ENCODE measurements at places on chromosomes 2 and 18. TPM values are rescaled to one million over a fixed set of nuclear protein-coding genes. Genes with fewer than 3 reads are reported as not detected.

Gene CFC1
- total RNA-seq = not detected

Gene BOLL
- not detected for total RNA-seq

Gene PCARE
- 0.08 TPM for total RNA-seq

Gene FBXO41
- 0.92 TPM for total RNA-seq

Gene IL1R1
- 19.1 TPM for total RNA-seq

Gene NOL4
- not detected for total RNA-seq

Gene DSG2
- total RNA-seq = 22.4 TPM

Gene LAMA1
- total RNA-seq = 5.5 TPM

Gene RAX
- not detected for total RNA-seq

Gene PTPRN
- total RNA-seq = not detected

Gene TEKT4
- total RNA-seq = not detected

- ATAC-seq = no peak
Measured at GRCh38 chr18:49499046-49499637, 12.1 kb upstream of the C18orf32 start.

- no peak for ATAC-seq
Measured at GRCh38 chr18:3878401-3878800, 428.4 kb downstream of the TGIF1 start.

GRCh38 chr2:119106301-119106897, 52.2 kb downstream of the C1QL2 start:
- ATAC-seq = no peak

GRCh38 chr2:242060212-242060835, 190.8 kb downstream of the RTP5 start:
- peak; percentile 43 for ATAC-seq

DNA sequence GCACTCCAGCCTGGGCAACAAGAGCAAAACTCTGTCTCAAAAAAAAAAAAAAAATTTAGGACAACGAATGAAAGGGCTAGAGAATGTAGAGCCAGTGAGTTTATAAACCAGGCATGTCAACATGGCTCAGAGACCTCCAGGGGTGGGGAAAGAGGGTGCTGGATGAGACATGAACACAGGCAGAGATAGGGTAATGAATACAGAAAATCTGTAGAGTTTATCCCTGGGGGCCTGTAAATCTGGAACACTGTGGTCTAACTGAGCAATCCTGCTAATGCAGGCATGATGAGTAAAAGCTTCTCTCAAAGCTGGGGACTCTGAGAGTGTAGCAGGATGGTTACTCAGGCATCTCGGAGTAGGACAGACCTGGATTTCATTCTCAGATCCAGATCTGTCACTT, 59.2 kb upstream of the IGFBP2 start:
- no peak for ATAC-seq

GRCh38 chr2:143428700-143429099, 299.5 kb downstream of the ARHGAP15 start:
- no peak for ATAC-seq

DNA sequence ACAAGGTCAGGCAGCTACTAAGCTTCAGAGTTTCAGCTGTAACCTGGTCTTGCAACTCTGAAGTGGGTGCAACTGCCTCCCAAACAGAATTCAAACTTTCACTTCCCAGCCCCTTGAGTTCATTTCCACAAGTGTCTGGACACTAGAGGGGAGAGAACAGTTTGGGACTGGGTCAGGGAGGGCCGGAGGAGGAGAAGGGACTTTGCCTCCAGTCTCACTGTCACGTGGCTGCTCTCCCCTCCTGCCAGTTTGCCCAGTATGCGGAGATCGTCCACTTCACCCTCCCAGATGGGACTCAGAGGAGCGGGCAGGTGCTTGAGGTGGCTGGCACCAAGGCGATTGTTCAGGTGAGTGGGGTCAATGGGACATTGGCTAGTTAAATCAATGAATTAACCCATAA, 20.6 kb upstream of the ANKRD53 start:
- ATAC-seq = no peak

GRCh38 chr2:46937471-46937901, 21.9 kb upstream of the MCFD2 start:
- no peak for ATAC-seq

DNA sequence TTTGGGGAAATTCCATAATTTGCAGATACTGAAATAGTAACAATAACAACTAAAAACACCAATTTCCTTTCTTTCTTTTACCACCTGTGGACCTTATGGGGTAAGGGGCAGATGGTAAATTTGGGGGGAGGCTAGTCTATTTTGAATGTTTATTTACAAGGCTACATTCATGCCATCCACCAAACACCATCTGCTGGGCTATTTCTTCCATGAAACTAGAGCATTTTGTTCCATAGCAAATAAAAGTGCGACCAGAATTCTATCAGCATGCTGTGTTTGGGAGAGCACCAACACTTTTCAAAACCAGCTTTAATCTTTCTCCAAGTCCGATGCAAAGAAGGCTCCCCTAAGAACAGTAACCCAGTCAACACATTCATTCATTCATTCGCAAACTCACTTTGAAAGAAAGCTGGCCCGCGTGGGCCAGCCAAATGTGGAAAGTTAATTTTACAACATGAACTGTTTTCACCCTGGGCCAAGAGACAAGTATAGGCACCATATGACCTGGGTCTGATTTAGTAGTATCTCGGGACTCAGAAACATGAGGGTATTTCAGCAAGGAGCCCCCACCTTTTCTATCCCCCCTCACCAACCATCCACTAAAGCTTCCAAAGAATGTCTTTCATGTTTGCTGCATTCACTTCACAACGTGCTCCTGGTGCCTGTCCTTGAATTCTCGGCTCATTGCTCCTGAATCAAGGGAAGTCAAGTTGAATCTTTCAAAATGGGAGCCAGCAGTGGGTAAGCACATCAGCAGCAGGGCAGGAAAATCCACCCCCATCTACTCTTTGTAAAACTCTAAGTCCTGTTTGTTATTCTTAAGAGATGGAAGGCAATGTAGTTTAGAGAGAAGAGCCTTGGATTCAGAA, 210.6 kb downstream of the C1D start:
- no peak for ATAC-seq

DNA sequence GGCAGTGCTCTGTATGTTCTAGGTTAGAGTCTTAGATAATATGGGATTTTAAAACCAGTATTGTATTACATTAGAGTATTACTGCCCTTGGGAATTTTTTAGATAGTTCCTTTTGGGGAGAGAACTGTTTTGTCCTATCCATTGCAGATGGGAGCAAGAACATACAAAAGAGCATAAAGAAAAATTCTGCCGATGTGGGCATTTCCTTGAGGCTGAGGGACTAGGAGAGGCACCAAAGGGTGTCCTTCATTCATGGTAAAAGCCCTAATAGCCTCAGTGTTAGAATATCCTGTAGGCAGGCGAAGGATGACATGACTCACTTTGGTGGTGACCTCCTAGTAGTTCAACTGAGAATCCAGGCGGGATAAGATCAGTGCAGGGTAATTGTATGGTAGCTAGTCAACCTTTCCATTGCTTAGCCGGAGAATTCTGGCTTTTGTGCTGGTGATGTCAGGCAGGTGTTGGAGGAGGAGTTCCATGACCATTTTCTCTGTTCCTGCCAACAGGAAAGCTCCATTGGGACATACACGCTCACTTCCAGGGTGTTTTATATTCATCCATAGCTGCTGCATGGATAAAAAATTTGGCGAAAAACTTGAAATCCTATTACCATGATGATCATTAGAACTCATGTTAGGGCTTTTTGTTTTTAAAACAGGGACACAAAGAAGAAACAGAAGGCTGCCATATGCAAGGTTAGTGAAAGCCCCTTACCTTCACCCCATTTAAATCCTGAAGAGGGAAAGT, 28.1 kb downstream of the EPAS1 start:
- ATAC-seq = peak; percentile 54

DNA sequence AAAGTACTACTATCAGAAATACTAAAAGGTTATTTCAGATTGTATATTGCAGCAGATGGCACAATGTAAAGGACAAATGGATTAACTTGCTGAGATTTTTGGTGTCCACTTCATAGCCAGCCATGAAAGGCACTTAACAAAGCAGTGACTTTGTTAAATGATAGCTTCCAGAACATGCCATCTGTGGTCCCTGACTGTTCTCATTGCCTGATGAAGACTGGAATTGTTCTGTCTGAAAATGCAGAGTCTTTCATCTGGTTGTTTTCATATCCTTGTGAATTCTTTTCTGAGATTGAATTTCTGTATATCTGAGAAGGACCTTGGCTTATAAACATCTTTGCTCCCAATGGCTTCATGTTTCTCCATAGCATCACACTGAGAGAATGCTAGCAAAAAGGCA, 44.4 kb upstream of the LRRTM1 start:
- ATAC-seq = no peak

DNA sequence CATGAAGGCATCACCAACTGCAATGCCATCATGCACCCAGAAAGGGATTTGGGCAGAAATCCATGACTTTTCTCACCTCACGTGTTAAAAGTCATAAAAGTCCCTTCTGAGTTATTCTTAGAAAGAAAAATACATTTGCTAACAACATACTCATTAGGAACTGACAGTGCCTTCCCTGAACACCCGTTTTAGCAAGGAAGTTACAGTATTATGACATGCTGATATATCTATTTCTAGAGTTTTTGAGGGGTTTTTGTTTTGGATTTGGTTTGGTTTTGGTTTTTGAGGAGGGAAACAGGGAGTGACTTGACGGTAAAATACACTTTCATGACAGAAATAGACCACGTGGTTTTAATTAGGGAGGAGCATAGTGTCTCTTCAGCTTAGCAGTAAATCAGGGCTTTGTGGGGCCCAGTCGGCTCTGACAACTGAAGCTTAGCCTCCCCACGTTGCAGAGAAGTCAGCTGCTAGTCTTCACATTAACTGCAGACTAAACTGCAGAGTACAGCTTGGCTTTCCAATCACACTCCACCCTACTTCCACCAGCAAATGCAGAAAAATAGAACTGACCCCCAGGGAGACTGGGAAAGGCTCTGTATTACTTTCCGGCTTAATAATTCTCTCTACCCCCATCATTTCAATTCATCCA, 141.4 kb downstream of the FAM124B start:
- no peak for ATAC-seq

- ATAC-seq = peak; percentile 69
Measured at GRCh38 chr2:196131384-196131937, 39.9 kb downstream of the STK17B start.

GRCh38 chr2:189577121-189577520, 3.5 kb downstream of the SLC40A1 start:
- ATAC-seq = no peak

- no peak for ATAC-seq
Measured at GRCh38 chr18:49967171-49967570, 153.8 kb upstream of the ACAA2 start.

DNA sequence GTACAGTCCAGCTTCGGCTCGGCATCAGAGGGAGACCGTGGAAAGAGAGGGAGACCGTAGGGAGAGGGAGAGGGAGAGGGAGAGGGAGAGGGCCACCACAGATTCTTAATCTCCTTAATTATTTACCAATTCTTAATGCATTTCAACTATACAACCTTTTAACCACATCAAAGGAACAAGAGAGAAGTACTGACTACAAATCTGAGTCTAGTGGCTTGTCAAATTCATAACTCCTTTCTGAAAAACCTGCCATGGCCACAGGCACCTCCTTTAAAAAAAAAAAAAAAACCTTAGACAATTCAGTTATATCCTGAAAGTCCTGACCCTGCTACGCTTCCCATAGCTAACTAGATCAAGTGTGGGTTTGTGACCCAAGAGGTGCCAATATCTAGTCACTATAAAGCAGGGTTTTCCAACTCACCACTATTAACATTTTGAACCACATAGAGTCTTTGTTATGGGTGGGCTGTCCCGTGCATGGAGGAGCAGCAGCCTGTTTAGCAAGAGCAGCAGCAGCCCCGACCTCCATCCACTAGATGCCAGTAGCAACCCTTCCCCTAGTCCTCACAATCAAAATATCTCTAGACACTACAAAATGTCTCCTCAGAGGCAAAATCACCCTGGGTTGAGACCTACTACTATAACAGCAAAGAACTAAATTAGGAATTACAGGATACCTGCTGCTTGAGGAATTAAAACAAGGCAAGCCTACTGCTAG, 6.8 kb downstream of the ESCO1 start:
- no peak for ATAC-seq

GRCh38 chr2:236972491-236973342, 113.0 kb upstream of the COPS8 start:
- ATAC-seq = peak; percentile 82

DNA sequence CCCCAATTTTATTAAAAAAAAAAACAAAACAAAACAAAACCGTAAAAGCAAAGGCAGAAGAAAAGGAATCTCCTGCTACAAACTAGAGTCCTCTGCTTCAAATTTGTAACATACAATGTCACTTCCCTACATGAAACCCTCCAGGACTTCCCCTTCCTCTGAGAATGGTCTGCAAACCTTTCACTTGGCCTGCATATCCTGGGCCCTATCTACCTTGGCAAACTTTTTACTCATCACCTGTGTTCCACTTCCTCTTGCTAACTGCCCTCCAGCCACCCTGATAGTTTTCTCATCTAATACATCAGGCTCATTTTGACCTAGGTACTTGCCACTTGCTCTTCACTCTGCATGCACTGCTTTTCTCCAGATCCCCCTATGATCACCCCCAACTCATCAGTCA, 255.5 kb downstream of the ETAA1 start:
- ATAC-seq = no peak

DNA sequence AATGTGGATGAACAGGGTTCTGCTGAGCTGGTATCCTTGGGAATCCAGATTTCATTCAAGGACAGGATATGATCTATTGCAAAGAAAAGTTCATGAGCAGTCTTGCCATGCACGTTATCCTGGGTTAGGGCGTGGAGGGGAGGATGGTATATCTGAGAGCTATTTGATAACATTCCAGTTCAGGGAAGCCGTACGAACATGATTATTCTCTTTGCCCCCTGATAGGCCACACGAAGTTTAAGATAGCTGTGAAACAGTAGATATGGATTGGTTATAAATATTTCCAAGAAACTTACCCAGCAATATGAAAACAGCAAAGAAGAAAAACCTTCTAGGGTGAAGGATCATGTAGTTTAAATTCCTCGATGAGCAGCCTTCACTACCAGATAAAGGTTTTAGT, 171.9 kb downstream of the LTBP1 start:
- no peak for ATAC-seq

- ATAC-seq = peak; percentile 29
Measured at GRCh38 chr2:47688561-47688960, 94.4 kb upstream of the MSH6 start.
